ENCODE measurements at places on chromosomes 5 and 9. TPM values are rescaled to one million over a fixed set of nuclear protein-coding genes. Genes with fewer than 3 reads are reported as not detected.

DNA sequence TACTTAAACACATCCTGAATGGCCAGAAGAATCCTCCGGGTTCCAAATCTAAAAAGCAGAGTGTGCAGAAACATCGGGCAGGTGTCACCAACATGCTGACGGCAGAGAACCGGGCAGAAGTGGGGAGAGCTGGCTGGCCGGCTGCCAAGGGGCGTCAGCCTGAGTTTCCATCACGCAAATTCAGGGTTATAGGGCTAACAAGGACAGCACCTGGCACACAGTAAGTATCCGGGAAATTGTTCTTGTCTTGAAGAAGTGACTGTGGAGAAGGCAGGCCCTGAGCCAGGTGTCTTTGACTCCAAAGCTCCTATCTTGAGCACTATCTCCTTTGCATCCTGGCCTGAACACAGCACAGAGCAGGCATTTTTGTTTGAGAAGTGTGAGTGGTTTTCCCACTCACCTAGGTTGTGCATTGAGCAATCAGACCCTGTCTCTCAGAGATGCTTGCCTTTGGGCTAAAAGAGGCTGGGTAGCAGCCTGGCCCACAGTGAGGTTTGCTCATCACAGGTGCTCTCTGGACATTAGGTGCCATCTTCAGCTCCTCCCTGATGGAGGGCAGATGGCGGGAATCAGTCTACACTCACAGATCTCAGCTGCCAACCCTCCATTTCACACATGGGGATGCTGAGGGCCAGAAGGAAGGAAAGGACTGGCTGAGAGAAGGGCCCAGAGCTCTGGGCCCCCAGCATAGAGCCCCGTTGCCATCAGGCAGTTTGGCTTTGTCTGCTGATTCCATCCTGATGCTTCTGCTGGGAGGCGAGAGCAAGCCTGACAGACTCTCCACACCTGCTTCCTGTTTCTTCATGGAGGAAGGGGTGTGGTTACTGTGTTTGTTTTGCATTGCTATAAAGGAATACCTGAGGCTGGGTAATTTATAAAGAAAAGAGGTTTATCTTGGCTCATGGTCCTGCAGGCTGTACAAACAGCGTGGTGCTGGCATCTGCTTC is 52.8 kb downstream of the WHRN start:
- DNase-seq, result no peak

GRCh38 chr9:110255034-110255462 is 1.3 kb downstream of the TXN start:
- DNase-seq, result no peak

- DNase-seq, result no peak
These were observed 10.9 kb downstream of the RPS6 start for GRCh38 chr9:19369107-19369506.

GRCh38 chr9:136020671-136021070 is 59.5 kb upstream of the UBAC1 start:
- no peak for DNase-seq

GRCh38 chr5:146001544-146002190 is 65.3 kb downstream of the SH3RF2 start:
- DNase-seq, result no peak

DNA sequence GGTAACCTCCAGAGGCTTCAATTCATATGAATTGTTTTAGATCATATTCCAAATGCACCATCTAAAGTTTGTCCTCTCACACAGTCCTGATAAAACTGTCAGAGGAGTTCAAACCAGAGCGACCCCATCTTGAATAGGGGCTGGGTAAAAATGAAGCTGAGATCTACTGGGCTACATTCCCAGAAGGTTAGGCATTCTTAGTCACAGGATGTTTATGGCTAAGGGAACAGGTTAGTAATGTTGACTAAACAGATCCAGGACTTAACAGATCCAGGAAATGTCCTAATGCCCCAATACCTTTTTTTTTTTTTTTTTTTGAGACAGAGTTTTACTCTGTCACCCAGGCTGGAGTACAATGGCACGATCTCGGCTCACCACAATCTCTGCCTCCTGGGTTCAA is 192.6 kb upstream of the PRDM9 start:
- no peak for DNase-seq

- DNase-seq, result no peak
These were observed 387.0 kb downstream of the TLR4 start for GRCh38 chr9:118091226-118091625.

- DNase-seq, result no peak
These were observed 3.0 kb downstream of the DNAH5 start for GRCh38 chr5:13941468-13941867.

- DNase-seq, result no peak
These were observed 12.2 kb downstream of the VDAC1 start for GRCh38 chr5:133992429-133993155.

GRCh38 chr5:132081458-132081857 is 7.9 kb downstream of the CSF2 start:
- DNase-seq, result no peak

- DNase-seq, result peak; percentile 1
These were observed 208.8 kb downstream of the KIF4B start for GRCh38 chr5:155222393-155222792.

DNA sequence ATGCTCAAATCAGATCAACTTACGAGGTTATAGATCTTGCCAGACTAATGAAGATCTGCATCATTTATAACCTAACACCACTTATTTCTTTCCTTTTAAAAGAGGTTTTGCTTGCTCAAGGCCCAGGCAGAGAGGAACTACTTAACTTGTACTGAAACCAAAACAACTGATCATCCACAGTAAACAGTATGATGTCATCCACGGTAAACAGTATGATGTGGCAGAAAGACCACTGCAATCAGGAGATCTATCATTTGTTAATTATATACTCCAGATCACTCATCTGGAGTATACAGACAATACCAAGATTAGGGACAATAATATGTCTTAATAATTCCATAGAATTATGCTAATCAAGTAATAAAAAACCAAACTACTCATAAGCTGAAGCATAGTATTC is 116.8 kb downstream of the ADAMTS6 start:
- DNase-seq, result no peak

GRCh38 chr5:125023673-125024072 is 277.2 kb upstream of the ZNF608 start:
- DNase-seq, result no peak

DNA sequence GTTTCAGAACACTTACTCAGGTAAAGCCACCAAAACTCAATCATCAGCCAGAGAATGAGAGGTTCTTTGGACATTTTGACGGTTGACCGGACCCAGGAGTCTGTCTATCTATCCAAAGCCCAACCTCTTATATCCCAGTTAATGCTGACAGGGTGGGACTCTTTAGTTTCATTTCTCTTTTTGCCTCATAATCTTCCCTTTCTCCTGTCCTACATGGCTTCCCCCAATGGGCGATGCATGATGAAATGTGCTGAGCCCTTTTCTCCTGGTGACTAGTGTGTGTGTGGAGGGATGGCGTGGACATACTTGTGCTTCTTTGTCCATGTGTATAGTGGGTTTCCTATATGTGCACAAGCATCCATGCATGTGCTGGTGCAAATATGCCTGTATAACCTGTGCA is at the start of gene TIMD4:
TIMD4 (minus strand) TSS at position 102 of the 400 bp plus-strand sequence; CDS start at position 74, 28 bp downstream.
- DNase-seq, result no peak

DNA sequence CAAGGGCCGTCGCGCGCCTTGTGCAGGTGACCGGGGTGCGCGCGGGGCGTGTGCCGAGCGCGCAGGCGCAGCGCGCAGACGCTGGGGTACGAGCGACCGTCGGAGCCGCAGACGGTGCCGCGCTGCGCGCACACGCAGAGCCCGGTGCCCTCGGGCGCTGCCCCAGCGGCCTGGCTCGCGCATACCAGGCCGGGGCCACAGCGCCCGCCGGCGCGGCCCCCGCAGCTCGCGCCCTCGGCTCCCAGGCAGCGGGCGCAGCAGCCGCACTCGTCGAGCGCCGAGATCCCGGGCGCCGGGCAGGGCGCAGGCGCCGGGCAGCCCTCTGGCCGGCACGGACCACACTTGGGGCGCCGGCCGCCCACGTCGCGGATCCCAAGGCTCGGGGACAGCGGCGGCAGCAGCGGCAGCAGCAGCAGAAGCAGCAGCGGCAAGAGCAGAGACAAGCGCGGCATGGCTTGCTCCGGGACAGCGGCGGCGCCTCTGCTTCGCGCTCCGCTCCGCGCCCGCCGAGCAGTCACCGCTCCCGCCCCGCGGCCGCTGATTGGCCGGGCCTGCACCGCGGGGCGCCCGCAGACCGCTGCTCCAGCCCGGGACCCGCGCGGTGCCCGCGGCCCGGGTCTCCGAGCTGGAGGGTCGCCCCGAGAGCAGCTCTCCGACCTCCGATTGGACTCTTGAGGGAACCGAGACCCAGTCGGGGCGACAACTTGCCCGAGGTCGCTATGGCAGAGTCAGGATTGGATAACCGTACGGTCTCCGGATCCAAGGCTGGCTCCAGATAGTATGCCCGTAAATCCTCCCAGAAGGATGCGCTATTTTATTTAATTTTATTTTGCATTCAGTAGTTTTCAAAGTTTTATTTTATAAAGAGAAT is at the start of gene IGFBPL1:
IGFBPL1 (minus strand) TSS at position 482 of the 871 bp plus-strand sequence; CDS start at position 452, 30 bp downstream.
- DNase-seq, result no peak

INPP5E gene
- 16.4 TPM for total RNA-seq

SPATA31D4 gene
- not detected for total RNA-seq

UGT3A2 gene
- total RNA-seq, result not detected

SLIT3 gene
- not detected for total RNA-seq

ROPN1L gene
- not detected for total RNA-seq

SLC6A3 gene
- not detected for total RNA-seq

PCDHGA4 gene
- total RNA-seq, result 0.05 TPM

LSM11 gene
- total RNA-seq, result 3.0 TPM

LCN1 gene
- not detected for total RNA-seq

KLHL3 gene
- total RNA-seq, result 3.5 TPM

KLF4 gene
- total RNA-seq, result 51.6 TPM

PCDHA6 gene
- total RNA-seq, result not detected

HK3 gene
- total RNA-seq, result not detected

QRFP gene
- not detected for total RNA-seq

SPATA31C1 gene
- not detected for total RNA-seq

Measured in HT-29 (cell line).